Hematopoietic multipotent progenitor cell treated with erythropoietin and hydrocortisone succinate and interleukin-3 and kit ligand, for 17 days (in vitro differentiated cells): ENCODE measurements at places on chromosomes 2 and 18.

- no peak for DNase-seq
Measured at GRCh38 chr2:172710584-172711047, 25.0 kb upstream of the RAPGEF4 start.

- DNase-seq = no peak
Measured at GRCh38 chr2:185979546-185980071, 241.0 kb downstream of the FSIP2 start.

GRCh38 chr2:25204190-25204838 lies 35.9 kb upstream of the POMC start:
- DNase-seq = peak; percentile 18

DNA sequence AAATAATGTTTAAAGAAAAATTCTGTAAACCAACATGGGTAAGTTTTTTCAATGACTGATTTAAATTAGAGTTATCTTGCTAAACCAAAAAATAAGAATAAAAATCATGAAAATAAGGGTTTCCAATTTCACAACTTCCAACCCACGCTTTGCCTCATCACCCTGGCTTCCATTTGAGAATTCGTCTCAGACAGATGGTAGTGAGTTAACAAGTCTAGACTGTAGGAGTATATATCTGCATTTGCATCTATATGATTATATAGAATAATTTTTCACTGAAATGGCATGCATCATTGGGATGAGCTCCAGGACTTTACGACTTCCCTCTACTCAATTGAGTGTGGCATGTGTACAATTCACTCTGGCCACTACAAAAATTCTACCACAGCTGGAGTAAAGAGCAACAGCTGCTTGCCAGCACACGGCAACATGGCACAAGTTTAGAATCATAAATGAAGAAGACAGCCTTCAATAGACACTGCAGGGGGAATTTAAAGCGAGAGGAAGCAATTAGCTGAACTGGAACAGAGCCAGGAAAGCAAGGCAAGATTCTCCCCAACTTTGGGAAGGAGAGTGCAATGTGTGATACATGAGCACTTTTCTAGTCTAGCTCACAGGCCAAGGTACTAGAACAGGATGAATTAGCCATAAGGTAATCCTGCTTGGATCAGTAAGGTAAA lies 1673.5 kb upstream of the CELF4 start:
- DNase-seq = no peak
